ENCODE measurements at places on chromosomes 11 and 22.

- H3K4me1 ChIP-seq: peaks cover 50% of the 10 kb centered on the region
- H3K4me3 ChIP-seq: peak overlapping the region; percentile 97
- H3K36me3 ChIP-seq: peaks cover 48% of the 10 kb centered on the region
- peak overlapping the region; percentile 94 for H3K27ac ChIP-seq
- no peaks in the 10 kb centered on the region for H3K27me3 ChIP-seq
Measured at GRCh38 chr11:102448869-102449224, 3.7 kb downstream of the TMEM123 start.

DNA sequence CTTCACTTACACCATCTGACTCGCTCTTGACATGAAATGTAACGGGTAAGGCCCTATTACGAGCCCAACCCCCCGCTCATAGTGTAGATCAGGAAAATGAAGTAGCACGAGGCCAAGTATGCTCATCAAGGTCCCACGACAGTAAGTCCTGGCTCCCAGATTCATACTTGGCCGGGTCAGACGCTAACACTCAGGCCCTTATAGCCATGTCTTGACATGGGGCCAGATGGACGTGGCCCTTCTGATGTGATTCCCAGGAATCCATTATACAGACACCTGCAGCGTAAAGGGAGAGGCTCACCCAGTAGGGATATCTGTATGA is 175.1 kb downstream of the CEP164 start:
- no peak overlapping the region for H3K4me3 ChIP-seq
- no peak for DNase-seq
- H3K4me1 ChIP-seq: no peaks in the 10 kb centered on the region
- H3K27me3 ChIP-seq: no peaks in the 10 kb centered on the region

- no peak overlapping the region for H3K27ac ChIP-seq
- H3K27me3 ChIP-seq: no peaks in the 10 kb centered on the region
- DNase-seq: no peak
- peaks cover 2% of the 10 kb centered on the region for H3K4me1 ChIP-seq
Measured at GRCh38 chr22:29351042-29351441, 35.5 kb upstream of the RASL10A start.

DNA sequence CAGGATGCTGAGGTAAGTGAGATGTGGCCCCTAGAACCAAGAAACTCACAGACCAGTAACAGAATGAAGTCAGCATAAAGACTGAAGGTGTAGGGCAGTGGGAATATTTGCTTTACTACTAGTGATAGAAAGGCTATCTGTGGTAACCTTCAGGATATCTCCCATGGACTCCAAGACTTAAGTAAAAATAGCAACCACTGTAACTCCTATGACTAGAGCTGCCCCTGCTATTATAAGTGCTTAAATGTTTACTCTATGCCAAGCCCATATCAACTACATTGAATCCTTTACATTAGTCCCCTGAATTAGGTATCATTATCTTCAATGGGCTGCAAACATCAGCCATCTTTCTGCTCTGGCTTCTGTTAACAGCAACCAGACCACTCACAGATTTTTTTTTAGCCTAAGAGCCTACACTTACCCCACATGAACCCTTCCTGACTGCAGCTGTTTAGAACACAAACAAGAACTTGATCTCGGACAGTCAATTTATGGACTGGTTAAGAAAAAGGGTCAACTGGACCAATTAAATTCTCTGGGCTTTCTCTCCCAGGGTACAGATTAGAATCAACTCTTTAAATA is 335.1 kb upstream of the API5 start:
- no peaks in the 10 kb centered on the region for H3K27me3 ChIP-seq
- no peak overlapping the region for H3K4me3 ChIP-seq

DNA sequence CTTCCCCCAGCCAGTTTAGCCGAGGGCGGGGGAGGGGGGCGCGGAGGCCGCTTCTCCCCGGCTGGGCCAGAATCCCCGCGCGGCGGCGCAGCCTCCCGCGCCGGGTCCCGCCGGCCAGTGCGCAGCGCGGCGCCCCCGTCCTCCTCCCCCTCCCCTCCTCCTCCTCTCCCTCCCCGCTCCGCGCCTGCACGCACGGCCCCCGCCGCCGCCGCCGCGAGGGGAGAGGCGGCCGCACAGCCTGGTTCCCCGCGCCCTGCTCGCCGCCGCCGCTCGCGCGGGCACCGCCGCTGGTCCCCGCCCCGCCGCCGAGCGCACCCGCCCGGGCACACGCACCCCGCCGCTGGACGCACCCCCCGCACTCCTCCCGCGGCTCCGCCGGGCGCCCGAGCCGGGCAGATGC is at the start of gene FLRT1:
Gene FLRT1, plus strand, starts transcription at position 356 of the 400 bp plus-strand sequence. CDS start 80,337 bp downstream, outside the sequence.
- H3K4me3 ChIP-seq: peak within 1 kb of the TSS; percentile 62
- peaks cover 9% of the 10 kb centered on the region for H3K36me3 ChIP-seq
- H3K27me3 ChIP-seq: peaks cover 19% of the 10 kb centered on the region
- no peak within 1 kb of the TSS for H3K27ac ChIP-seq

All from naive thymus-derived CD8-positive, alpha-beta T cell (primary cell).